ENCODE measurements at places on chromosomes 7 and 10.

GRCh38 chr10:70596110-70596798 lies 6.3 kb downstream of the PRF1 start:
- DNase-seq: no peak

- no peak for DNase-seq
Observed at GRCh38 chr10:102837230-102837721, at the start of gene CYP17A1. Gene CYP17A1 (minus strand): TSS chr10:102837413. CDS start chr10:102837361, 52 bp downstream.

DNA sequence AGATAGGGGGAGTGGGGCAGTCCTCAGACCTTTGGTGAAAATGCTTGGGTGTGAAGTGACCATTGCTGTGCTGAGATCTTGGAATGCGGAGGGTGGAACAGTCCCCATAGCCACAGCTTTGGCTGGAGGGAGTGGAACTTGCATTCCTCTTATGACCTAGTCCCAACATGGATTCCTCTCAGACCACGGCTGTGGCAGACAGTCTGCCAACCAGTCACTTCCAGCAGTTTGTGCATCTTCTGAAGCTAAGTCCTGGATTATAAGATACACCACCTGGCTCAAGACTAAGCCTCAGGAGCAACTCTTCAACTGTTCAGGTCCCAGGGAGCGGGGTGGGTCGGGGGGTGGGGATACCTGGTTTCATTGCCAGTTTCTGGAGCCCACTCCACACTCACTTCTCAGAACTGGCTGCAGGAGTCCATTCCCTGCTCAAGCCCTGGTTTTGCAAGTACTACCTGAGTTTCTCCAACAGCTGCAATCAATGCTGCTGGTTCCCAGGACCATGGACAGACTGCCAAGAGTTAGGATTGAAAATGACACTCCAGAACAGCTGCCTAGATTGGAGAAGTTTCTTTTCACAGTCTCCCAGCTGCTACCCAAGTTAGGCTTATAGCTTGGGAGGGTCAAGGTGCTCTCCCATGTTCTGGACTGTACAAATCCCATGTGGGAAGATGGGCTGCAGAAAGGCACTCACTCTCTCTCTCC lies 29.1 kb upstream of the DGKB start:
- no peak for DNase-seq

DNA sequence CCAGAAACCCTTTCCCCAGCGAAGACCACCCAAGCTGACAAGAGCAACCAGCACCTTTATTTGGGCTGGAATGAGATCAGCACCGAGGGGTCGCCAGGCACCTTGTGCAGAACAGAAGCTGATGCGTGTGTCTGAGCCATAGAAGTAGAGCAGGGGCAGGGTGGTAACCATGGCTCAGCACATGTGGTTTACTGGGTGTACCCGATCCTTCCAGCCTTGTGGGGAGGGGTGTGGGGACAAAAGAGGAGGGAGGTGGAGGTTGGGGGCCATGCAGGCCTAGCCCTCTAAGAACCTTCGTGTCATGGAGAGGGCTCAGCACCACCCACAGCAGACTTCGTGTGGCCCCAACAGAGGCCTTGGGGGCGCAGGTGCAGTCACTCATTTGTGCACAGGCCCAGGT lies 84.0 kb upstream of the GTF2I start:
- no peak for DNase-seq

- no peak for DNase-seq
Observed at GRCh38 chr7:12199363-12199762, 11.7 kb upstream of the TMEM106B start.

DNA sequence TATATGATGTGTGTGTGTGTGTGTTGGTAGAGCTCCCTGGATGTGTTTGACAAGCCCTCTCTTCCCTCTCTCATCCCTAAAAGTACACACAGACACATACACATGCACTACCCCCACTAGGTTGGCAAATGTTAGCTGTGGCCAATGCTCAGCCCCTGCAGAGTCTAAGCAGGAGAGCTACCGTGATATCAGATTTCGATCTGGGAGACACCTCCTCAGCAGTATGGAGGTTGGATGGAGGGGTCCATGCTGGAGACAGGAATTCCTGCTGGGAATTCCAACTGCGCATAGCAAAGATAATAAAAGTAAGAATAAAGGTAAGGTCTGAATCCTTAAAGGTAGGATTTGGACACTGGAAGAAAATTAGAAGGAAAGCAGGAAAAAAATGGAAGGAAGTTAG lies 85.7 kb downstream of the C10orf90 start:
- DNase-seq: no peak

- no peak for DNase-seq
Observed at GRCh38 chr10:69246036-69246435, 25.9 kb downstream of the HKDC1 start.

DNA sequence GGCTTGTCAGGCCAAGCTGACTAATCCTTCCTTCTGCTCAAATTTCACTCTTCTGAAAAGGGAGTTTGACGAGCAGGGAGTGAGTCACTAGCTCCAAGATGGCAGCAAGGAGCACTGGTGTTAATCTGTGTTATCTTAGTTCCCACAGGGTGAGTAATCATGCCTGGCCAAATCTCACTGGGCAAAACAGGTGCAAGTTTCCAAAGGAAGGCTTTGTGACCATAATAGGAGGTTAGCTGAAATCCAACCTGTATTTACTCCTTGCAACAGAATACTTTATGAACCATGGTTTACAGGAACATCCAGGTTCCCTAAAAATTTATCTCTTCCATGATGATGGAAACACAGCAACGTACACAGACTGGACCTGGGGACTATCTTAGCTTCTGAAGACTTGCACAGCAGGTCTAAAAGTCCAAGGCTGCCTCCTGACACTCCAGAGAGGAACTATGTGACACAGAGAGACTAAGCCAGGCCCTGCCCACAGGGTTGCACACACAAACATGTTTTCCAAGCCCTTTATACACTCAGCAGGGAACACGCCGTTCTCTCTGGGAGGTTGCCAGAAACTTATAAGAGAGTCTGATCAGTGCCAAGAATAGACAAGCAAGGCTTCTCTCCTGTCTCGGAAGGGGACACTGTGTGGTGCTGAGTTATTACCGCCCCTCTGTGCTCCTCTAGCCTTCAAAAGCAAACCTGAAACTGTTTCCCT lies 46.3 kb downstream of the PDK4 start:
- no peak for DNase-seq

- DNase-seq: no peak
Observed at GRCh38 chr7:98724591-98724990, 107.5 kb downstream of the NPTX2 start.

- peak; percentile 82 for DNase-seq
Observed at GRCh38 chr10:74418285-74418872, 267.4 kb downstream of the ADK start.

DNA sequence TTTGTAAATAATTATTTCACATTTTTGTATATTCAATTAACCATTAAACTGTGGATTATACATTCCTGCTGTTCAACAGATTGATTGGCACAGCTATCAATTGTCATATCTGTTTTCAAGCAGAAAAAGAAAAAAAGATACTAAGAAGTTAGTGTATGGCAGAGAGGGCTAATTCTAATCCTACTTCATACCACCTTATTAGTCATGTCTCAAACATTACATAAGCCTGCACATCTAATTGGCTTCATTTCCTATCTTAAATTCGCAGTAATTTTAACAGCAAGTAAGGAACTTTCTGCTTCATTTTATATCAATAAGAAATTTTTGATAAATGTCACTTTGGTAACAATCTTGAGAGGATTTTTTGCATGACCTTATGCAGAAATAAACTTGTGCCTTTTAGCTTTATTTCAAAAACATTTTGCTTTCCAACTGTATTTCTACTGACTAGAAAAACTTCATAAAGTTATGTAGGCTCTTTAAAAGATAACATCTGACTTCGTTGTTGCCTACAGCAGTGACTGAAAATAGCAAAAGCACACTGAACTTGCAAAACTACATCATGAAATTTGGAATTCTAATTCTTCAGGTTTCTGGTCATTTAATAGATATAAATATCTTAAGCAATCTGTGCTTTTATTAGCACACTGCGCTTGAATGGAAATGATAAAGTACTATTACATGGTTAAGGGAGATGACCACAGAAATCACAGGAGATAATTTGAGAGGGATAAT lies 111.5 kb downstream of the SEMA3C start:
- no peak for DNase-seq

GRCh38 chr10:122845783-122846332 lies at the start of gene CUZD1:
Gene CUZD1 (minus strand): TSS chr10:122845857. CDS start chr10:122845843, 14 bp downstream.
- DNase-seq: no peak

DNA sequence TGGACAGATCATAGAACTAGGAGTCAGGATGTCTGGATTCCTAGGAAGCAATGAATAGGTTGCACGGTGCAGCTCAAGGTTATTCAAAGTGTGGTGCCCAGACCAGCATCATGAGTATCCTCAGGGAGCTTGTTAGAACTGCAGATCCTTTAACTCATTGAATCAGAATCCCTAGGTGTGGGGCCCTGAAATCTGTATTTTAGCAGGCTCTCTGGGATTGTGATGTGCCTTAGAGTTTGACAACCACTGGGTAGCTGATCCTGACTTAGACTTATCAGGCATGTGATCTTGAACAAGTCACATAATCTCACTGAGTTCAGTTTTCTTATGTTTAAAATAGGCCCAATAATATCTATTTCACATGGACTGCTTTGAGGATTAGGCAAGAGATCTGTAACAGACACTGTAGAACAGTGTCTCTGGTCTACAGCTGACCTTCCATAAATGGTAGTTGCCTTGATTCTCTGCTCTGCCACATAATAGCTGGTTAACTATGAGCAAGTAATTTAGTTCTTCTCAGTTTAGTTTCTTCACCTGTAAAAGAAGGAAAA lies 46.4 kb upstream of the ATRNL1 start:
- no peak for DNase-seq

- no peak for DNase-seq
Observed at GRCh38 chr7:55148571-55148970, 129.8 kb downstream of the EGFR start.

DNA sequence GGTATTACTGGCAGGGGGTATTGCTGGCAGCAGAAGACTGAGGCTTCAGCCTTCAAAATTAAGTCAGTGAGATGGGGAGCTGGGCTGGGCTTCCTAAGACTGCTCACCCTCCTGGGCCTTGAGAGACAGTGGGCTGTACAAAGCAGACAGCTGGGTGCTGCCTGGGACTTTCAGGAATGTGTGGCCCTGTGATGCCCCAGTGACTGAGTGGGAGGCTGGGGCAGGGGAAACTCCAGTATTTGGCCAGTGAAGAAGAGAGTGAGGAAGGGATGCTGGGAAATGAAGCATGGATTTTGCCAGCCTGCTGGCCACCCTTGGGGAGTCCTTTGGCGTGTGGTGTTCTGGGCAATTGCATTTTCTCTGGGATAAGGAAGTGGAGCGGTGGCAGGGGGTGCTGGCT lies 442 bp downstream of the ANKRD2 start:
- DNase-seq: no peak

DNA sequence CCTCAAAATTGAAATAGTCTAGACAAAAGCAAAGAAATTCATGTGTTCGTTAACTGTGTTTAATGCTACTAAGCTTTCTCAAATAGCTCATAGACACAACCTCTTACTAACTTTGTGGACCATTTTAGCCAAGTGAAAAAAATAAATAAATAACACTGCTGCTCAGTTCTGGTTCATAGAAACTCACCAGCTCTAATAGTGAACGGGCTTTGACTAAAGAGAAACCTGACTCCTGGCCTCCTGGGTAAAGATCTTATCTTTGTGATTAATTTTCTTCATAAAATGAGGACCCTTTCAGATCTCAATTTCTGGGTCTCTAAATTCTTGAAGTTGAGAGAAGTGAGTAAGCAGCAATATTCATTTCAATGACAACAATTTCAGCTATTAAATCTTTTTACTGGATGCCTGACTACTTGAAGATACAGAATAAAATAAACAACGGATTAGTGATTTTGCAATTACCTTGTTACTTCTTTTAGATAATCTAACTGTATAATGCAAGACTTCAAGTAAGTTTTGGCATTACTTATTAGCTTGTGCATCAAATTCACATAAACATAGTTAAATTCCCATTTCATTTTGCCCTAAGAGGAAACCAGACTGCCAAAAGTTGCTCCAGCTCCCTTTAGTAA lies 3.1 kb downstream of the CADPS2 start:
- no peak for DNase-seq

DNA sequence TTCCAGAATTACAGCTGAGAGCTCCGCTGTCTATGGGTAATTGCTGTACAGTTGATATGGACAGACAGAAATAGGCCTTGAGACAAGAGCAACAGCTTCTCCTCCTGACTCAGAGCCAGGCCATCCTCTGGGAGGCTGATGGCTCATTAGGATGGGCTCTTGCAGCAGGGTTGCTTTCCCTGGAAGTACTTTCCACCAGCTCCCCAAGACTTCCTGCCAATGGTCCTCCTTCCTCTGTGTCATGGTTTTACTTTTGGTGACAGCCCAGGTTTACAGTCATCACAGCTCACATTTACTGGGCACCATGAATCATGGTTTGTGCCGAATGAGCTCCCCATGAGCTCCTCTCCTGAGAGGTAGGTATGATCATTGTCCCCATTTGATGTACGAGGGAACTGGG lies 131.8 kb downstream of the HECW1 start:
- DNase-seq: no peak

GRCh38 chr7:132956556-132956955 lies 125.3 kb downstream of the CHCHD3 start:
- no peak for DNase-seq

GRCh38 chr10:48239618-48240017 lies 34.9 kb downstream of the FRMPD2 start:
- DNase-seq: no peak

- no peak for DNase-seq
Observed at GRCh38 chr7:117982071-117983055, 109.1 kb upstream of the CTTNBP2 start.

GRCh38 chr10:98038288-98038687 lies 7.9 kb upstream of the CRTAC1 start:
- DNase-seq: no peak

DNA sequence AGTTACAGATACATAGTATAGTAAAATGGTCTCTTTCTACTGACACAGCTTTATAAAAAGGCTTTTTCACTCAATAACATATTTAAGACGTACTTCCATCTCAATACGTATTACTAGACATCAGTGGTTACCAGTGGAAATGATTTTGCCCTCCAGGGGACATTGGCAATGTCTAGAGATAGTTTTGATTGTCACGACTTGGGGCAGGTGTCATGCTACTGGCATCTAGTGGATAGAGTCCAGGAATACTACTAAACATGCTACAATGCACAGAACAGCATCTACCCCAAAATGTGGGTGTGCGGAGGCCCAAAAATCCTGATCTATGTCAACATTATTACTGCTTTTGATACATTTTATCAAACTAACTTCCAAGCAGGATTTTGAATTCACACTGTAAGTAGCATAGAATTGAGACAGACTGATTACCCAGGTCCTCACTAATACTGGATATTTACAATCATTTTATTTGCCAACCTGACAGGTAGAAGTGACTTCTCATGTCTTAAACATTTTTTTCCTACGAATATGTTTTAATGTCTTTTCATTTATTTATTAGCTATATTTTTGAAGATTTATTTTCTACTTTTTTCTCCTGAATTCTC lies 53.8 kb downstream of the HGF start:
- peak; percentile 1 for DNase-seq

GRCh38 chr7:27640884-27641574 lies 21.7 kb downstream of the HIBADH start:
- no peak for DNase-seq

- DNase-seq: no peak
Observed at GRCh38 chr7:10888861-10889260, 84.8 kb upstream of the PHF14 start.
